ENCODE measurements at places on chromosomes 4 and X.

DNA sequence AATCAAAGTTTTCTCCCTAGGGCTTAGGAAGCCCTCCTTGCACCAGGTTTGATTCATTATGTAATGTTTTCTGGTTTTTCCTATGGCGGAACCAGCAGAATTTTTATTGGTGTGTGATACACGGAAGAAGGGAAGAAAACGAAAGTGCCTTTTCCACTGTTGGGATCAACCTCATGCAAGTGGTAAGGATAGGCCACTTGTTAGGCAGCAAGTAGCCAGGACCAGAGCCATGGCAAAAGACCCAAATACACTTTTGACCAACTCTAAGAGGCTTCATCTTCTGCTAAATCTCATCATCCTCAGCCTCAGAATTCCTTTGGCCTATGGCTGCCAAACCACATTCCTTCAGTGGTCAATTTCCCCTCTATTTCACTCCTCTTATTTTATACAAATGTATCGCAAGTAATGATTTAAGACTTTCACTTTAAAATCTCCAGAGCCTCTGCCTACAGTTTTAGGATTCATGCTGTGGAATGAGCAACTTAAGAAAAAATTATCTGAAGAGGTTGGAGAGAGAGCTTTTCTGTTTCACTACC lies 21.2 kb downstream of the PPAT start:
- no peak for DNase-seq

GRCh38 chr4:75673959-75674328 lies 733 bp upstream of the G3BP2 start:
- DNase-seq, result no peak

GRCh38 chr4:184021389-184021788 lies 116.3 kb downstream of the STOX2 start:
- no peak for DNase-seq

DNA sequence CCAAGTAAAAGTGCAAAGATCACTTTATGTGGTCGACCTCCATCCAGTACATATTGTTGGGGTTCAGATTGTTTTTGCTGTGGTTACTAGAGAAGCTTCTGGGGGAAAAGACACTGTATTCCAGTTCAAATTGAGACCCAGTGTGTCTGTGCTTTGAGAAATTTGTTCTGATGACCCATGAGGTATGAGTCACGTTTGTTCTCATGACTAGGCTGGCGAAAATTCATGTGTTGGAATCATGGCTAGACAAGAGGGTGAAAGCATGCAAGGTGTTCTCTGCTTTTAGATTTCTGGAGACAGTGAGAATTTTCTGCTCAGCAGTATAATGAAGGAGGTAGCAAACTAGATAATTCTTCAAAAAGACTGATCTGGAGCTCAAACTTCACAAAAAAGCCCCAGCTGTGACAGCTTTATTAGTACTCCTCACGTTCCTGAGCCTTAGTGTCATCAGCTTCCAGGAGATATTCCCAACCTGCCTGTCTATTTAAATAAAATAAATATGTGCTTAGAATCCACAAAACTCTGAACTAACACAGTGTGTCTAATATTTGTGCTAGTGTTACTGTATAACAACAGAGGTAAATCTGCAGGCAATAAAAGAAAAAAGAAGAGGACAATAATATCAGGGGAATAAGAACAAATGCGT lies 24.4 kb upstream of the FAM47B start:
- DNase-seq, result no peak

GRCh38 chrX:148813967-148814366 lies 313.6 kb downstream of the AFF2 start:
- DNase-seq, result no peak

- DNase-seq, result no peak
Measured at GRCh38 chr4:105683038-105683437, 25.5 kb downstream of the INTS12 start.

- DNase-seq, result no peak
Measured at GRCh38 chrX:39384996-39385395, 583.7 kb downstream of the MID1IP1 start.
